ENCODE measurements at places on chromosomes 2 and 18. TPM values are rescaled to one million over a fixed set of nuclear protein-coding genes. Genes with fewer than 3 reads are reported as not detected.

Gene TNS1
- 1,456 TPM for total RNA-seq

Gene HEATR5B
- total RNA-seq: 28.2 TPM

Gene INO80C
- total RNA-seq: 18.6 TPM

Gene MRPL33
- 85.0 TPM for total RNA-seq

Gene HOXD4
- 9.8 TPM for total RNA-seq

Gene KLHL29
- 13.4 TPM for total RNA-seq

Gene CPLX4
- not detected for total RNA-seq

Data from aorta (tissue), 5 donors.